ENCODE measurements at places on chromosomes 11 and 22.

DNA sequence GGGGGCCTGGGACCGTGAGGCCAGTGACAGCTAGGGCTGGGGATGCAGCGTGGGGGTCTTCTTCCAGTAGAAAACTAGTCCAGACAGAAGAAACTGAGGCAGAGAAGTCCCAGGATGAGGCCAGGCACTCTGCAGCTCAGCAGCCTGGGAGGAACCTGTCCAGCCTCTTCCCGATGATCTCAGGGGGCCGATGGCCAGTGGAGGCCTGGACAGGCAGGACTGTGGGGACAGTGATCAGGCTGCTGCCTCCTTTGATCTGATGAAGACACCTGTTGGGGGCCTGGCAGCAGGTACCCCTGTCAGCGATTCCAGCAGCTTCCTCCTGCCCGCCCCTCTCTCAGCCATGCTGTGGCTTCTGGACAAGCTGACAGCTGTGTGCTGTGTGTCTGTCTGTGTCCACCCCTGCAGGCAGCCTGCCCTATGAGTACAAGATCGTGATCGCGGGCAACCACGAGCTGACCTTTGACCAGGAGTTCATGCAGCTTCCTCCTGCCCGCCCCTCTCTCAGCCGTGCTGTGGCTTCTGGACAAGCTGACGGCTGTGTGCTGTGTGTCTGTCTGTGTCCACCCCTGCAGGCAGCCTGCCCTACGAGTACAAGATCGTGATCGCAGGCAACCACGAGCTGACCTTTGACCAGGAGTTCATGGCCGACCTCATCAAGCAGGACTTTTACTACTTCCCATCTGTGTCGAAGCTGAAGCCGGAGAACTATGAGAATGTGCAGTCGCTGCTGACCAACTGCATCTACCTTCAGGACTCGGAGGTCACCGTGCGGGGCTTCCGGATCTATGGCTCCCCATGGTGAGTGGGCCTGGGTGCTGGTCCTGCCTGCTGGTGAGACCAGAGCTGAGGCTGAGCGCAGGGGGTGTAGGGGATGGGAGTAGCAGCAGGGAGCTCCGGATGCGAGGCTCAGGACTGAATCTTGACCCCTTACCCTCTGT is 62.6 kb downstream of the MPPED1 start:
- DNase-seq = no peak

- no peak for DNase-seq
Observed at GRCh38 chr11:31636983-31637382, 127.4 kb downstream of the ELP4 start.

DNA sequence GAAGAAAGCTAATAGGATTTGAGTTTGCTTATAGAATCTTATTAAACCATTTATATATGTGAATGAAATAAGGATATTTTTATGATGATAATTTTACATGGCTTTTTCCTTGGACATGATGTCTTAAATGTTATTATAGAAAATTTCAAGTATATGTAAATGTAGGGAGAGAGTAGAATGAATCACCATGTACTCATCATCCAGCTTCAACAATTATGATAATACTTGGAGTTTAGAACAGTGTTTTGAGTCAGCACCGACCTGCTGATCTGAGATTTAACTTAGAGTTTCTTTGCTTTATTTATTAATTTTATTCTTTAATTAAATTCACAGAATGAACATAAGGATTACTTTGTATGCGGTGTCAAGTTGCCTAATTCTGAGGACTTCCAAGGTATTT is 193.5 kb downstream of the UVRAG start:
- no peak for DNase-seq

- DNase-seq = no peak
Observed at GRCh38 chr11:102017026-102017425, 30.2 kb upstream of the CFAP300 start.

GRCh38 chr22:50040717-50041116 is 17.4 kb downstream of the TTLL8 start:
- no peak for DNase-seq

DNA sequence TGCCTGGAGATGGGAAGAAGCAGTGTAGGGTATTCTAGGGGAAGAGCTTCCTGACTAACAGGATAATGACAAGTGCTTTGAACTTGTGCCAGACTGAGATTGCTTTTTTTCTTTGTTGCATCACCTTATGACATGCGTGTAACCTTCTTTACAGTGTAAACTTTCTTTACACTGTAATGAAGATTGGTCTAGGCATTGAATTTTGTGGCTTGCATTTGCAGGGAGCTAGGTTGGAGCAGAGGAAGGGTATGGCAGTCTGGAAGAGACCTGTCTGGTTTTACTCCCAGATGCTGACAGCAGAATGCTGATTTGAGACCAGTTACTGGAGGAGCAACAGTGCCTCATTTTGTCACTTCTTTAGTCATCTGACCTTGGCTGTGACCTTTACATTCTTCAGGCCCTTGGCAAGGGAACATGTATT is 5.6 kb downstream of the DDB2 start:
- no peak for DNase-seq

DNA sequence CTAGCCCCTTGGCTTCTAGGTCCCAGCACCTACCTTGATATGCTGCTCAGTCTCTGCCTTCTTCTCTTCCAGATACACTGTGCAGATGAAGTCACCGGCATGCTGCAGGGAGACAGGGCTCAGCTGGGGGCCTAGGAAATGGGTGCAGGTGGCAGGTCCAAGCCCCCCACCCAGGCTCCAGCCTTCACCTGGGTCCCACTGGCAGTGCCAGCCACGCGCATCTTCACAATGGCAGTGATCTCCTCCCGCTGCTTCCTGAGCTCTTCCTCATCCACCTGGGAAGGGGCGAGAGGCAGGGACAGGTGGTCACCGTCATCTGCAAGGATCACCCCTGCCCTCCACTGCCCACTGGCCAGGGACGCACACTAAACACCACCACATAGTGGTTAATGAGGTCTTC is 21.1 kb upstream of the PDE2A start:
- DNase-seq = no peak

GRCh38 chr22:47060718-47061117 is 298.3 kb downstream of the TBC1D22A start:
- no peak for DNase-seq
